MCF 10A (cell line): ENCODE measurements at places on chromosomes 16 and 17. TPM values are rescaled to one million over a fixed set of nuclear protein-coding genes. Genes with fewer than 3 reads are reported as not detected.

MAPK7 gene
- total RNA-seq: 14.5 and 18.2 TPM in 2 replicates

ZMYND15 gene
- 1.3 and 1.8 TPM in 2 replicates for total RNA-seq

DNA sequence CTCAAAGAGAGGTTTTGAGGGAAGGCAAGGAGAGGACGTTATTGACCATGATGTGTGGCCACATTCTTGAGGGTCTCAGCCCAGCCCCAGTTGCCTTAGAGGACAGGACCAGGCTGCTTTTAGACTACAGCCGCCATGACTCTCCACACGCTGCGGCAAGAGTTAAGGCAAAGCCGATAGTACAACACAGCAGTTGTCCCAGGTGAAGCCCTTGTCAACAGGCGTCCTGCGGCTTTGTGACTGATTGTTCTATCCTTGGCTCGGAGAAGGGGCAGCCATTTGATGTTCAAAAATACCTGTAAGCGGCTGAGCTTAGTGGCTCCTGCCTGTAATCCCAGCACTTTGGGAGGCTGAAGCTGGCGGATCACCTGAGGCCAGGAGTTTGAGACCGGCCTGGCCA lies 28.8 kb downstream of the TMEM92 start:
- no peak for DNase-seq

DNA sequence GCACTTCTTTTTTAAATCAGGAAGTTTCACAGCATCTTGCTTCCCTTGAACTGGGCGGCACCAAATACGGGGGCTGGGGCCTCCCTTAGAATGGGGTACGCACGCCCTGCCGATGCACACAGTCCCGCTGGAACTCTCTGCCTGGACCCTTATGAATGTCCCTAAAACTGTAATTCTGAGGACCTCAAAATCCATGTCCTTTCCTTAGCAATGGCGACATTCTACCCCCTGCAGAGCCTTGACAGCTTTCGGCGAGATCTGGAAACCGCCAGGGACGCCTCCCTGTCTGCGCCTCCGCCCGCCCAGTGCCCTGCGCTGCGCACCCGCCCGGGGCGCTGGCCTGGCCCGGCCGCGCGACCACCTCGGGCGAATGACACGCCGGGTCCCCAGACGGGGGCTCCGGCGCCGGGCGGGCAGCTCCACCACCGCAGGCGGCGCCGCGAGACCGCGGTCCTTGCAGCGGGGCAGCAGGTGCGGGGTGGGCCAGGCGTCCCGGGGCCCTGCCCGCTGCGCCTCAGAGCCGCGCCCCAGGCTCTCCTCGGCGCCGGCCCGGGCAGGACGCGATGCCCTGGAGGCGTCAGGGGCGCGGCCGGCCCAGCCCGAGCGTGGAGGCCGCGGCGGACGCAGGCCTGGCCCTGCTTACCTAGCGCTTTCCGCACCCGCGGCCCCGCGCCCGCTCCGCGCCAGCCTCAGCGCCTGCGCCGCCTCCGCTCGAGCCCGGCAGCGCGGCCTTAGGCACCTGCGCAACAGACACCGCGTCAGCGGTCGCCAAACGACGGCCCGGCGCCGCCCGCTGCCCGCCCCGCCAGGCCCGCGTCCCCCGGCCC lies 548 bp downstream of the HAGH start:
- peak; percentile 40 for DNase-seq

DNA sequence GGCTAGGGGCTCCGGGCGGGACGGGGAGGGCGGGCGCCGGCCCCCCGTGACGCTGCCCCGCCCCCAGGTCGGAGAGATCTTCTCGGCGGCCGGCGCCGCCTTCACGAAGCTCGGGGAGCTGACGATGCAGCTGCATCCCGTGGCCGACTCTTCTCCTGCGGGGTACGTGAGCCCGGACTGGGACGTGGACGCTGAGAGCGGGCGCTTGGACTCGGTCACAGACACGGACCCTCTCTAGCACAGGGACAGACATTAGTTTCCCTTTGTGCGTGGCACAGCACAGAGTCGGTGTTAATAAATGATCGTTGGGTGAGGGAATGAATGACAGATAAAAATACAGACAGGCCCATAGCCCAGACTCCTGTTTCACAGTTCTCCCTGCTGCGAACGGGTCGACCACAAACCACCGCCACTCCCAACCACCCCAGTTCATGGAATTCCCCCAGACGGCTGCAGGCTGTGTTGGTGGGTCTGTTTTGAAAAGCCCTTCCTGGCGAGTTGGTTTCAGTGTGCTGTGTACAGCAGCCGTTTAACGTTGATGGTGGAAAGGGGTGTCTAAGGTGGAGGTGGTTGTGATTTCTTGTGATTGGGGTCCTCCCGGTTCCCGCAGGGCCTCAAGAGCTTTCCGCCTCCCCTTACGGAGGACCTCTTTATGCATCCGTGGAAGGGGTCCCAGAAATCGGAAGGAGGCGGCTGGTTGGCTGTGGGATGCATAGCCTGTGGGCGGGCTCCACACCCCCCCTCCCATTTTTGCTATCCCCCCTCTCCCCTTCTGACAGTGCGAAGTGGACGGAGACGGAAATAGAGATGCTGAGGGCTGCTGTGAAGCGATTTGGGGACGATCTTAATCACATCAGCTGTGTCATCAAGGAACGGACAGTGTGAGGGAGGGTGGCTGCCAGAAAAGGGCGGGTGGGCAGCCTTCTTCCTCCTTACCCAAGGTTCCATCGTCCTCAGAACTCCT lies 2.9 kb downstream of the RNASEK start:
- DNase-seq: no peak

GRCh38 chr16:68416057-68417046 lies 32.0 kb downstream of the SMPD3 start:
- DNase-seq: no peak

DNA sequence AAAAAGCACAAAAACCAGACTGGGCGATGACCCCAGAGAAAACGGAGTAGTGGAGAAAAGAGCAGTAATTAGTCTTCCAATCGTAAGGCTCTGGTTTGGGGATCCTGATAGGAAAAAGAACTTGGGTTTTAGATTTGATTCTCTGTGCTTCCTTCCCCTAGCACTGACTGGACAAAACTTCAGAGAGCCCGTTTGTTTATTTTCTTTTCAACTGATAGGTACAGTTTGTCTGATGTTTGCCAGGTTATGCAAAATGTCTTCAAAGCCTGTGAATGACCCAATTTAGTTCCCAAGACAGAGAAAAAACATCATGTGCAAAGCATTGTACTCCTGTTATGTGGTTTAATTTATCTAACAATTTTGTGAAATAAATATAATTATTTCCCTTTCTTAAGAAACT lies 151.1 kb upstream of the COX10 start:
- DNase-seq: no peak

- no peak for DNase-seq
These were observed 148.5 kb upstream of the PLCG2 start for GRCh38 chr16:81630635-81631031.
